ENCODE measurements at places on chromosomes 4 and X.

- DNase-seq: no peak
These were observed 661 bp downstream of the SPIN4 start for GRCh38 chrX:63350465-63350877.

- DNase-seq: no peak
These were observed 10.7 kb upstream of the CXCL8 start for GRCh38 chr4:73729534-73730165.

GRCh38 chr4:183611210-183611830 is 47.7 kb downstream of the RWDD4 start:
- DNase-seq: no peak

- DNase-seq: no peak
These were observed 82.3 kb downstream of the SPRY1 start for GRCh38 chr4:123478859-123479345.

DNA sequence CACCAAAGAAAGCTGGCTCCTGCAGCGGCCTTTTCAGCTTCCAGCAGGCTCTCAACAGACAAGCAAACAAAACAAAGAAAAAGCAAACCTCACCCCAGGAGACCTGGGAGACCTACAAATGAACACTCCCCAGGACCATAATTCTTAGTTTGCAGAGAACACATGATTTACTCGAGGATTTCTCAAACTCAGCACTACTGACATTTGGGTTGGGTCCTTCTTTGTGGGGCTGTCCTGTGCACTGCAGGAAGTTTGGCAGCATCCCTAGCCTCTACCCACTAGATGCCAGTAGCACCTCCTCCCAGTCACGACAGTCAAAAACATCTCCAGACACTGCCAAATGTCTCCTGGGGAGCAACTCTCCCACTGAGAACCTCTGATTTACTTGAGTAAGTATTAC is 21.9 kb downstream of the APOO start:
- no peak for DNase-seq

Measured in CD4-positive, CD25-positive, alpha-beta regulatory T cell (primary cell).